ENCODE measurements at places on chromosomes 16 and 17.

GRCh38 chr16:54546521-54546920, 259.9 kb upstream of the IRX3 start:
- no peak for DNase-seq

GRCh38 chr16:89341697-89342694, 124.5 kb downstream of the ZNF778 start:
- no peak for DNase-seq

DNA sequence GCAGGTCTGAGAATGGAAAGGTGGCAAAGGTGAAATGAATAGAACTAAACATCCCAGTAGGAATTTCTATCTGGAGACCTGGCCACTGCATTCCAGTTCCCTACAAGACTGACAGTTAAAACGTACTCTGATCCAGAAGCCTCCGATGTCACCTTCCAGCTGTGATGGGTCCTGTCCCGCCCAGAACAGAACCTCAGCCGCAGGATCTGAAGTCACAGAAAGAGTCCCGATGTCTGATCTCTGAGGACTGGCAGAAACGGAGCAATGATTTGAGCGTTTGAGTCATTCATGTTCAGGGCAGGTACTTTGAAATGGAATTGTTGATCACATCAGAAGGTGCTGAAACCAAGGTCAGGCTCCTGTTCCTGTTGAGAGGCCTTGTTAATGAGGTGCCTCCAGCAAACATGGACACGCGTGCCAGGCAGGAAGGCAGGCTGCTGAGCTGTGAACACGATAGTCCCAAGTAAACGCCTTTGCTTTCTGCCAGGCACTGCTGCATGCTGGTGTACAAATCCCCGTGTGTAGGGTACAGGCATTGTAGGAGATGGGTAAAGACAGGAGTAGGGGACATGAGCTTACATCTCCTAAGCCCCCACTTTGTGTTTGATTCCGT, 61.4 kb downstream of the VAT1L start:
- DNase-seq, result no peak

DNA sequence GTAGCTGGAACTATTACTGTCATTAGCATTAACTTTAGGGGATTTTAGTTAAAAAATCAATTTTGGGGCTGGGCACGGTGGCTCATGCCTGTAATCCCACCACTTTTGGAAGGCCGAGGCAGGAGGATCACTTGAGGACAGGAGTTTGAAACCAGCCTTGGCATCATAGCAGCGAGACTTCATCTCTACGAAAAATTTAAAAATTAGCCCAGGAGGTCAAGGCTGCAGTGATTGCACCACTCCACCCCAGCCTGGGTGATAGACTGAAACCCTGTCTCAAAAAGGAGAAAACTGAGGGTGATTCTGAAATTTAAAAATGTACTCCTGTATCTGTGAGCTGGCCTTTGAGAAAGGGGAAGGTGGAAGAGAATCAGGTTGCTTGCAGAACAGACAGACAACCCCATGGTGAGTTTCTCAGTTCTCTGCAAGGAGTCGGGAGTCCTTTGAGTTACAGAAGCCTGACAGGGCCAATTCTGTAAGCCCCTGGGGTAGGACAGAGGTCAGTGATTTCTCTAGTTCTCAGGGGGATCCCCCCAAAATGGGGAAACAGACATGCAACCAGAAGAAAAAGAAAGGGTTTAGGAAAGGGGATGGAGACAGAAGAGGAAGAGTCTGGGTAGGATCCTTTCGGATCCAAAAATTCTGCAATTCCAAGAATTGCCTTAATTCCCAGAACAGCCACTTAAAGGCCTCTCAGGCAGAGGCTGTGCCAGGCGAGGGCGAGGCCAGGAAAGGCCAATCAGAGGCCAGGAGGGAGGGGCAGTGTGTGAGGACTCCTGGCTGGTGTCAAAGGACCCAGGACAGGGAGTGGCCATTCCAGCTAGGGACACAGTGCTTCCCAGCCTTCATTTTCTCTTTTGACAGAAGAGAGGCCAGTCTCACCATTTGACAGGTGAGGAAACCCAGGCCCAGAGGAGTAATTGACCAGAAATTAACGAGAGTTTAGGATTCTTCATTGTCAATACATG, 6.7 kb downstream of the NUPR1 start:
- peak; percentile 88 for DNase-seq

DNA sequence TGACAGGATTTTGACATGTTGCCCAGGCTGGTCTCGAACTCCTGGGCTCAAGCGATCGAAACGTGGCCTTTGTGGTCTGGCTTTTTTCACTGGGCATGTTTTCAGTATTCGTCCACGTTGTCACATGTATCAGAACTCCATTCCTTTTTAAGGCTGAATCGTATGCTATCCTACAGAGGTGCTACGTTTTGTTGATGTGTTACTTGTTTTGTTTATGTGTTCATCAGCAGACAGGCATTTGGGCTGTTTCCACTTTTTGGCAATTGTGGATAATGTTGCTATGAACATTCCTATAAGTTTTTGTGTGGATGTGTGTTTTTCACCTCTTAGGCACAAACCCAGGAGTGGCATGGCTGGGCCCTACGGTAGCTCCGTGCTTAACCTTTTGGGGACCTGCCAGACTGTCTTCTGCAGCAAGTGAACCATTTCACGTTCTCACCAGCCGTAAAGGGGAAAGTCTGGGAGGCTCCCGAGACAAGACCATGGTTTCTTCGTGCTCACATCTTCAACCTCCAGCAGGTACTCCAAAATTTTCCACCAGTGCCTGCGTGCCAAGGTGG, 26.9 kb downstream of the ADCY9 start:
- no peak for DNase-seq

DNA sequence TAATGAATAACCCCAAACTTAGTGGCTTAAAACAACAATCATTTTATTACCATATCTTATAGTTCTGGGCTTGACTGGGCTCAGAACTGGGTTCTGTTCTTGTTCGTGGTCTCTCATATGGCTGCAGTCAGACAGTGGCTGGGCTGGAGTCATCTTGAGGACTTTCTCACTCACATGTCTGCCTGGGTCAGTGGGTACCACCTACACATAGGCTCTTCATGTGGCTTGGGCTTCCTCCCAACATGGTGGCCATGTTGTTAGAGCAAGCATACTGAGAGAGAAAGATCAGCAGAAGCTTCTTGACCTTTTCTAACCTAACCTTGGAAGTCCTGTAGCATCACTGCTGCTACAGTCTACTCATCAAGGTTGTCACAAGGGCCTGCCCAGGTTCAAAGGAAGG, 158.6 kb upstream of the SDK2 start:
- DNase-seq, result no peak

GRCh38 chr17:19726631-19727376, 10.4 kb upstream of the SLC47A2 start:
- DNase-seq, result no peak

DNA sequence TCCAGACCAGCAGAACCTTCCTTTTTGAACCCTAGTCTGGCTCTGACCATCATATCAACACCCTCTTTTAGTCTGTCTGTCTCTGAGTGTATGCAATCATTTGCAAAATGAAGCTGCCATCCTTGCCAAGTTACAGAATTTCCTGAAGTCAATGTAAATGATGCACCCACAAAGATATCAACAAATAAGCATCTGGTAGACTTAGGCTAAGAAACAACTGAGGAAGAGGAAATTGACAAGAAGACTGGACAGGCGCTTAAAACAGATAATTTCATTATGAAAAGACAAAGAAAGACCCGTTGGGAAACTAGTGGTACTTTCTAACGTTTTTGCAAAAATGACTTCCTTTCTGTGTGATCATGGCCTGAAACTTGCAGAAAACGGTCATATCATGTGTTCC, 24.7 kb upstream of the CIITA start:
- no peak for DNase-seq

DNA sequence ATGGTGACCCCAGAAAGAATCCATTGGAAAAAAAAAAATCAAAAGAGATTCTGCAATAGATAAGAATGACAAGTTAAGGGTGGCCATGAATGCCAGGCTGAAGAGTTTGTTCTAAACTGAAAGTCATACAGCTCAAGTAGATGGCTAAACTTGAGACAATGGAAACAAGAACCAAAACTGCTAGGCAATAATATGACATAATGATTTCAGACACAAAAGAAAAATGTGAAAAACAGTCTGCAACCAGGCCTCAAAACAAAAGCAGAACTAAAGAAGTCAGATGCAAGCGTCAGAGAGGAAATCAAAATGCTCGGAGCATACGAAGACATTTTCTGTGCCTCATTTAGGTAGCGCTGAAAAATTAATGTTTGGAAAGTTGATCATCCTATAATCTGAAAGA, 54.4 kb upstream of the YPEL2 start:
- no peak for DNase-seq

GRCh38 chr16:9670033-9670432, 512.2 kb downstream of the GRIN2A start:
- DNase-seq, result peak; percentile 91

DNA sequence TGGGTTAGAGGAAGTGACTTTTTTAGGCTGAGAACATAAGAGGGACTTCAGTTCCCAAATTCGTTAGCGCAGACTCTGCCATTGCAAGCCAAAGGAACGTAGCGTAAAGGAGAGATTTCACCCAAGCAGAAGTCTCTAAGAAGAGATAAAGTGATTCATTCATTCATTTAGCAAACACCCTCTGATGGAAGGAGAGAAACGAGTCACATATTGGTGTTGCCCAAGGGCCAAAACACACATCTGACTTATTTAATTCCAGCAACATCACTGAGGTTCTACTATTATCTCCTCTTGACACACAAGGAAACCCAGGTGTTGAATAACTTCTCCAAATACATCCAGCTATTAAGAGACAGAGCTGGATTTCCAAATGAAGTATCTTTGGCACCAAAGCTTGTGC, 85.7 kb upstream of the CACNG3 start:
- DNase-seq, result no peak

- no peak for DNase-seq
These were observed 512 bp upstream of the ENDOV start for GRCh38 chr17:80414508-80414802.

- DNase-seq, result no peak
These were observed 358.5 kb upstream of the ERCC4 start for GRCh38 chr16:13561291-13562070.

GRCh38 chr16:5461574-5461973, 364.0 kb upstream of the EEF2KMT start:
- no peak for DNase-seq

DNA sequence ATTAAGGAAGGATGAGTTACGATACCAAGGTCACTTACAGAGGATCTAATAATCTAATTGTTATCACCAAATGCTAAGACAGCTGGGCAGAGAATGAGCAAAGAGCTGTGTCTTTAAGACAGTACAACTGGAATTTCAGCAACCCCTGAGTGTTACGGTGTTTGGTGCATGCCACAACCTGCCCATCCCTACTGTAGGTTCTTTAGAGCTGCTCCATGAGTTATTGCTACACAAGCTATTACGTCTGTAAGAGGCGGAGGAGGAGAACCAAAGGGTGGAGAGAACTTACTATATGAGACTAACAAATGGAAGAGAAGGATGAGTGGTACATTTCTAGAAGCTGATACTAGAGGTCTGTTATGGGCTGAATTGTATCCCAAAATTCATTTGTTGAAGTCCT, 14.2 kb upstream of the C17orf78 start:
- no peak for DNase-seq

DNA sequence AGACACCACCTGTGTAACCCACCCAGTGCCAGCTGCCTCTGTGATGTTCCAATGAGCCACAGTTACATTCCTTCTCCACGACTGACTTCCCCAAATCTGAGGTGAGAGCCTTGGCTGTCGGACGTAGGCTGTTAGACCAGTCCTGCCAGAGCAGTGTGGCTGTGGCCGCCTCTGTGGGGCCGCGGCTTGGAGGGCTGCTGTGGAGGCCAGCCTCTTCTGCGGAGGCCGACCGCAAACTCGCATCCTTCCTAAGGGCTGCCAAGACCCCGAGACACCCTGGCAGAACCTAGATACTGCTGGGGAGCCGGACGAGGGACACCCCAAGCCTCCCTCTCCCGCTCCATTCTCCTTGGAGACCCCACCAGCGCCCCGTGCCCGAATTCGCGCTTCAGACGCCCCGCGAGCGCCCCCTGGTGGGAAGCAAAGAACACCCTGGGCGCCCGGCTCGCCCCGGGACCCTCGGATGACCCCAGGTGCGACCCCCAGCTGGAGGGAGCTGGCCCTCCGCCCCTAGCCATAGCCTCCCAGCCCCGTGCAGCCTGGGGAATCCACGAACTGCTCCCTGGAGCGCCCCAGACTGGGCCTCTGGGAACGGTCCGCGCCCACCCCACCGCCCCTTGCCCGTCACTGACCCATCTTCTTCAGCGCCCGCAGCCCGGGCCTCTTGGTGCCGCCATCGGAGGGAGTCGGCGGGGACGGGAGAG, 547 bp downstream of the PLCD3 start:
- peak; percentile 81 for DNase-seq

DNA sequence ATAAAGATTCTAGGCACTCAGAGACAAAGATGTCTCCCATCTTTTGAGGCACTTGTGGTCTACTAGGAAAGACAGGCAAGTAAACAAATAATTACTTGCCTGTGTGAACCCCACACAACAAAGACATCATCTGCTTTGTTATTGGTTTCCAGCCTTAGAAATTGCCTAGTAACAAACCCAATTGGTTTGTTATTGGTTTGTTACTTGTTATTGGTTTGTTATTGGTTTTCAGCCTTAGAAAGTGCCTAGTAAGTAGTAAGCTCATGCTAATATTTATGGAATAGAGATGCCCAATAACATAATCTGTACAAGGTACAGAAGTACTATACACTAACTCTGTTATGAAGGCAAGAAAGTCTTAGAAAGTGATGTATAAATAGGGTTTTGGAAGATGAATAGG, 67.1 kb downstream of the ASIC2 start:
- no peak for DNase-seq

- DNase-seq, result no peak
These were observed 1.4 kb upstream of the KANSL1 start for GRCh38 chr17:46194393-46195216.

DNA sequence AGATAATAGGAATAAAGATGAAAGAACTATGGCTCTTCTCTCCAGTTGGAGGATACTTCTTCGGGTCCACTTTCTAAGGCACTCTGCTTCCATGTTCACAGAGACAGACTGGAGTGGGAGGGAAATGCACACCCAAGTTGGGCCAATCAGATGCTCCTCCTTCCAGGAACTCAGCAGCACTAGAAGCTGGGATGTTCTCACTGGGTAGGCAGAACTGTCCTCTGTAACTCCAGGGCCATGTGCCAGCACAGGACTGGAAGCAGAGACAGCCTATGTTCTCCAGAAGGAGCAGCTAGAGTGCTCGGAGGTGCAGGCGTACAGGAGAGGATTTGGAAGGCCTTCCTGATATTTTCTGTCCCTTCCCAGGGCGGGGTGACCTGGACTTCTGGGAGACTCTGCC, 49.9 kb upstream of the SREBF1 start:
- no peak for DNase-seq

GRCh38 chr17:71444078-71444477, 676.7 kb upstream of the SOX9 start:
- no peak for DNase-seq

GRCh38 chr17:35051183-35051578, 12.3 kb downstream of the RFFL start:
- no peak for DNase-seq

- no peak for DNase-seq
These were observed 13.5 kb upstream of the TBX21 start for GRCh38 chr17:47719411-47720152.

GRCh38 chr17:1473841-1474240, 17.8 kb upstream of the CRK start:
- DNase-seq, result no peak
